A549 treated with dexamethasone at 1 μM for 4 hours (cell line): ENCODE measurements at places on chromosomes 4 and X. TPM values are rescaled to one million over a fixed set of nuclear protein-coding genes. Genes with fewer than 3 reads are reported as not detected.

Gene ARAP2
- 0.27 to 1.0 TPM (median 0.38 TPM) in 5 replicates for total RNA-seq

Gene NEXMIF
- total RNA-seq, result 0.01 TPM in 2 of 5 replicates, not detected in the others

Gene SPCS3
- total RNA-seq, result 24.9 to 34.5 TPM (median 31.0 TPM) in 5 replicates

Gene CD40LG
- total RNA-seq, result not detected in 5 replicates
